ENCODE measurements at places on chromosomes 5 and 9.
A peak's percentile ranks its signal among the peaks of the same experiment; 100 is the strongest.

DNA sequence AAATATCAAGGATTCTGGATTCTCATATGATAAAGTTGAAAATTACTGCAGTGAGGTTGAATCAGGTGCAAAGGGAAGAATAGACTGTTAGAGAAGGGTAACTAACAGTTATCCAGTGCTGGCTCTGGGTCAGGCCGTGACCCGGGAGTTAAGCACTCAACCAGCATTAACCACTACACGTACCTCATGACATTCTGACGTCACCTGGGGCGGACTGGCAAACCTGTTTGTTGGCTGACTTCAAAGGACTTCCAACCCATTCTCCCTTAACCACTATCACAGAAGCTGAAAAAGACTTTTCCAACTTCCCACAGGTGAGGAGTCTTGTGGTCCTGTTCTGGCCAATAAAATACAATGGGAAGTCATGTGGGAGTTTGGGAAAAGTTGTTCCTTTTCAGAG, 268.9 kb downstream of the ENC1 start:
- DNase-seq, result no peak

DNA sequence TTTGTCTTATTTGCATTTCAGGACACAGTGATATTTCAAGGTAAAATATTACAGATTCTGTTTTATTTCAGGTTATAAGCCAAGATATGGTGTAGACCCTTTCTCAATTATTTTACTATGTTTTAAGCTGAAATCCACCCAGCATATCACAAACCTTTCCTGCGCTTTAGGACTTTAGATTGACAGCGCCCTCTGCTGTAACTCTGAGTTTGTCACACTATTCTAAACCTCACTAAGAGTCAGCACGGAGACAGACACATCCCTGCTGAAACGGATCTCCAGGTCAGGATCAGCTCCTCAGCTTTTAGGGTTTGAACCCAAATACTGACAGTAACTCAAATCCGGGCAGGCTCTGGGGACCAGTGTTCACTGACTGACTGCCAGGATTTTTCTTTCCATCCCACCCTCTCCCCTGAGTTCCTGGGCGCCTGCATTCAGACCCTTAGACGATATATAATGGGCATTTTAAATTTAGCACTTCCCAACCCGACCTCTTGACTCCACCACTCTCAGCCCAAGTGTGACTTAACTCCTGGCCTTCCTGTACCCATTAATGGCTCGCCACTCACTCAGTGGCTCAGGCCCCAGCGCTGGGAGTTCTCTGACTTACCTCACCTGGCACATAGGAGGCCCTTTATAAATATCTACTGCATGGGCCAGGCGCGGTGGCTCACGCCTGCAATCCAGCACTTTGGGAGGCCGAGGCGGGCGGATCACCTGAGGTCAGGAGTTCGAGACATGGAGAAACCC, 33.5 kb downstream of the TLX3 start:
- peak; percentile 12 for DNase-seq

DNA sequence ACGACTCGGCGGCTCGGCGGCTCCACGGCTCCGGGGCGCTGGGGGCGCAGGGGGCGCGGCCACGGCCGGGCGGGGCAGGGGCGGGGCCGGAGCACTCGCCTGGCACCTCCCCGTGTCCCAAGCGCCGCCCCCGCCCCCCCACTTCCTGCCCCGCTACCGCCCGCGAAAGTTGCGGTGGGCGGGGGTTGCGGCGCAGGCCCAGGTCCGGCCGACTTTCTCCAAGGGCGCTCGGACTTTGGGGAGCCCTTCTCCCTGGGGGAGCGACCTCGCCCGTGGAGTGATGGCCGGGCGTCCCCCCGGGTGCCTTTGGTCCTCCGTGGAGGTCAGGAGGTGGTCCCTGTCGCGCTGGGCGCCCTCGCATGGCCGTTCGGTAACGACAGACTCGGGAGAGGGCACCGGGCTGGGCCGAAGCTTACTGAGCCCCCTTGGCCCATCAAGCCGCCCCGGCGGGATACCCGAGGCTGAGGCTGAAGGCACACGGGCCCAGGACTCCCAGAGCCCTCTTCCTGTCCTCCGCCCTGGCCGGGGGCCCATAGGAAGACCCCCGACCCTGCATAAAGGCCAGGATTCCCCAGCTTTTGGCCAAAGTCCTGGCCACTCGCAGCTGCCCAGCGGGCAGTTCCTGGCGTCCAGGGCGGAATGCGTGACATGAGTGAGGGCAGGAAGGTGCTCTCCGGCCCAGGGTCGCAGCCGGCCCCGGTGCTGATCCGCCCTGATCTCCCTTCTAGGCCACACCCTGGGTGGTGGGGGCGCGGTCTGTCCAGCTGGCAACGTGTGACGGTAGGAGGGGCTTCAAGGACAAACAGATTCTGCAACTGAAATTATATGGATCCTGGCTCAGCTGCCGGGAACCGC, 883 bp upstream of the VAV2 start:
- DNase-seq, result peak; percentile 63

DNA sequence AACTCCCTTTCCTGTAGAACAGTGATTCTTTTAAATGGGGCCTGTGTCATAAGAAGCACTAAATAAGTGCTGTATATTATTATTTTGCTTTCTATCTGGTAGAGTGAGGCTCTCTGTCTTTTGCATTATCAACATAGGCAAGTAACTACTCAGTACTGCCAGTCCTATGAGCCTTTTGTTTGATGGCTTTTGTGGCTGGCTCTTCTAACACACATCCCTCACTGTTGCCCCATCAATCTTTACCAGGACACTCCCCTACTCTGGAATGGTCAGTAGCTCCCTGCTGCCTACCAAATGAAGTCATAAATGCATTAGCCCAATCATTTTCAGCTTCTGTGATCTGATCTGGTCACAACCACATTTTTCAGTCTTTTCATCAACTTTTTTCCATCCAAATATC, 137.6 kb downstream of the INSYN2B start:
- DNase-seq, result no peak

- DNase-seq, result no peak
These were observed 126.9 kb downstream of the TTC39B start for GRCh38 chr9:15180124-15180523.

DNA sequence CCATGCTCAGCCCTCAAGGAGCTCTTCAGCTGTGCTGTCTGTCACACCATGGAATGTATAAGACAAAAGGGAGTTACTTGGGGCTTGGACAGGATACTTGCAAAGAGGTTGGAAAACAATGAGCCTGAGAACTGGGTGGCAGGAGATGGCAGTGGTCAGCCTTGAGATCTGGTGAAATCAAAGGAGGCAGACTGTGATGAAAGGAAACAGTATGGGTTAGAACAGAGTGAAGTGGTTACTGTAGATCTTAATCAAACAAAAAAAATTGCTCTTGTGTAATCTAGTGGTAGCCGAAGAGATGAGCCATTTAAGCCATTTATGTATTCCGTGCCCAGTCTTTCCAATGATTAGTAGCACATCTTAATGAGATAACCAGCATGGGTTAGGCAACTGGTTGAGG, 142.2 kb downstream of the SV2C start:
- no peak for DNase-seq

DNA sequence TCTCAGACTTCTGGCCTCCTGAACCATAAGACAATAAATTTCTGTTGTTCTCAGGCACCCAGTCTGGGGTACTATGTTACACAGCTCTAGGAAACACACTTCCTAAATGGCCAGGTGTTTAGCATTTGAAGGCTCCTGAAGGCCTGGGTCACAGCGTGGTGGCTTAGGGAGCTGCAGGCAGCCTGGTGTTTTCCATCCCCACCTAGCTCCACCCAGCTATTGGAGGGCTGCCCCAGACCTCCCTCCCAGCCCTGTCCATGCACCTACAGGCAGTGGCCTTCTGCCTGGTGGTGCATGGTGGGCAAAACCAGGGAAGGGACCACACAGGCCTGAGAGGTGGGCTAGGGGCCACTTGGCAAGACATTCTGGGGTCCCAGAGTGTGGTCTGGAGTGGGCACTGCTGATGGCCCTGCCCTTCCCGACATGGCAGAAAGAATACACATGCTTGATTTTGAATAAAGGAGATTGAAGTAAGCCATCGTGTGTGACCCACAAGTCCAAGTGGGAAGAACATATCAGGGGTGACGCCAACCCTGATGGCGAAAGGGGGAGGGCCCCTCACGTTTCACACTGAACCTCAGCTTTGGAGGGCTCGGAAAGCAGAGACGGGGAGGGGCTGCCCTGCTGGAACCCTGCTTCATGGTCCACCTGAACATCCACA, 1.3 kb upstream of the SUSD3 start:
- DNase-seq, result no peak

- DNase-seq, result no peak
These were observed 28.5 kb downstream of the AMBP start for GRCh38 chr9:114049441-114050225.

DNA sequence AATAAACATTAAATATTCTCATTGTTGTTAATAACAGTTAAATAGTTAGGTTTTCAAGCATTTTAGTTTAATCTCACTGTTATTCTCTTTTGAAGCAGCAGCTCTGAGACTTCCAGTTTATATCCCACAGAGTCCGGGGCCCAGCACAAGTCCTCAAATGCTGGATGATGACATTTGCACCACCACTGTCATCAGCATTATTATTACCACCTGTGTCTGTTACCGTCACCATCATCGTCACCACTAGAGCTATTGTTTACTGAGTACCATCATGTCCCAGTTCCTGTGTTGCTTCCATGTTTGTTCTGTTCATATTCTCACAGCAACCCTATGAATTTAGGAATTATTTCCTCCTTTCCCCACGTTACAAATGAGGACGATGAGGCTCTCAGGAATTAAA, 169.2 kb upstream of the NR3C1 start:
- DNase-seq, result no peak

- DNase-seq, result no peak
These were observed 437.2 kb upstream of the EDIL3 start for GRCh38 chr5:84821924-84822323.

GRCh38 chr9:124932333-124932732, 8.6 kb downstream of the GOLGA1 start:
- no peak for DNase-seq

DNA sequence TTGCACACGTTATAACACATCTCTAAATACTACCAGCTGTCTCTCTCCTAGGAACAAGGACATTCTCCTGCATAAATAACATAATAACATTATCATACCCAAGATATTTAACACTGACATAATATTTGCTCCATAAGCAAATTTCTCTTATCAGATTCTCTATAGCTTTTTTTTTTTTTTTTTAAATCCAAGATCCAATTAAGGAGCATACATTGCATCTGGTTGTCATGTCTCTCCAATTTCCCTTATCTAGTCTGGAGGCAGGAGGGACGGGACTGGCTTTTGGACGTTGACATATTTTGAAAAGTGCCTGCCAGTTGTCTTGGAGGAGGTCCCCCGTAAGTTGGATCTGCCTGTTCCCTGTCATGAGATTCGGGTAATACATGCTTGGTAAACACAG, 76.6 kb downstream of the RAPGEF1 start:
- DNase-seq, result no peak

Data from stimulated activated CD4-positive, alpha-beta T cell treated with anti-CD3 and anti-CD28 coated beads, Interleukin-1b, Interleukin-23, amount 100 ng/mL, for 24 hours (primary cell).